Aortic smooth muscle cell (primary cell): ENCODE measurements at places on chromosomes 7 and 10. TPM values are rescaled to one million over a fixed set of nuclear protein-coding genes. Genes with fewer than 3 reads are reported as not detected.

Gene AGBL3
- total RNA-seq: 1.6 and 1.7 TPM in 2 replicates

Gene ZNF438
- total RNA-seq: 2.8 and 4.4 TPM in 2 replicates

Gene OR2A12
- total RNA-seq: not detected in 2 replicates

Gene RAB19
- not detected in 2 replicates for total RNA-seq

Gene MINPP1
- 19.5 and 25.9 TPM in 2 replicates for total RNA-seq

Gene OR6B1
- not detected in 2 replicates for total RNA-seq

Gene PRR15
- total RNA-seq: 0.19 TPM in 1 of 2 replicates, not detected in the other

Gene PLEKHA1
- 17.2 and 19.9 TPM in 2 replicates for total RNA-seq

Gene RAB11FIP2
- 13.9 and 15.7 TPM in 2 replicates for total RNA-seq
